Dermis blood vessel endothelial cell (primary cell): ENCODE measurements at places on chromosomes 6 and 20. TPM values are rescaled to one million over a fixed set of nuclear protein-coding genes. Genes with fewer than 3 reads are reported as not detected.

DNA sequence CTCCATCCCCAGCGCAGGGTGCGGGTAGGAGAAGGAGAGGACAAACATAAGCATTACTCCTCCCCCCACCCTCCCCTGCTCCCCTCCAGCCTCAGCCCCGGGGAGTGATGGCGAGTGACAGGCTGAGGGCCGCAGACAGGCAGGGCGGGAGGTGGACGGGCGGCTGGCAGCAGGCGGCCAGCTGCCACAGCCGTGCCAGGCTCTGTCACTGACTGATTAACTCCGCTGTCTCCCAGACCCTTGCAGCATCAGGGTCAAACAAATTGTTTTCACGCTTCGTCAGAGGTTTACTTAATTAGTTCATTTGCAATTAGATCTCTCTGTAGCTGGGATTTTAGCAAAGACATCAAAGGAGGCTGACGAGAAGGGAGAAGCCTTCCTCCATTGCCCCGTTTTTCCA is 41.9 kb downstream of the FOXP4 start:
- DNase-seq: no peak

GRCh38 chr6:7078856-7079255 is 28.9 kb upstream of the RREB1 start:
- DNase-seq: no peak

DNA sequence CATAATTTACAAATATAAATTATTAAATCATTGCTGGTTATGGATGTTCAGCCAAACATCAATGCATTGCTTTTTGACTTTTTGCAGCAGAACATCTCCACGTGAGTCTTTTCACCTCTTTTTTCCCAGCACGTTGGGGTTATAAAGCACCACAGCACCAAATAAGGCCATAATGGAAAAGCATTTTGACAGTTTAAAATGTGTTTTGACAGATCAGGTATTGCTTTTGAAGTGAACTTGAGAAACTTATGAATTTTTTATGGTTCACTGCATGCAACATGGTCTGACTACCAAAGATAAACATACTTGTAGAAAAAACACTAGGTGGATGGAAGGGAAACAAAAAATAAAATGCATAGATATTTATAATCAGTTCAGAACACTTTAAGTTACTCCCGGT is 622.4 kb downstream of the HTR1B start:
- no peak for DNase-seq

- DNase-seq: no peak
Observed at GRCh38 chr6:131387562-131388447, 185.2 kb upstream of the ARG1 start.

DNA sequence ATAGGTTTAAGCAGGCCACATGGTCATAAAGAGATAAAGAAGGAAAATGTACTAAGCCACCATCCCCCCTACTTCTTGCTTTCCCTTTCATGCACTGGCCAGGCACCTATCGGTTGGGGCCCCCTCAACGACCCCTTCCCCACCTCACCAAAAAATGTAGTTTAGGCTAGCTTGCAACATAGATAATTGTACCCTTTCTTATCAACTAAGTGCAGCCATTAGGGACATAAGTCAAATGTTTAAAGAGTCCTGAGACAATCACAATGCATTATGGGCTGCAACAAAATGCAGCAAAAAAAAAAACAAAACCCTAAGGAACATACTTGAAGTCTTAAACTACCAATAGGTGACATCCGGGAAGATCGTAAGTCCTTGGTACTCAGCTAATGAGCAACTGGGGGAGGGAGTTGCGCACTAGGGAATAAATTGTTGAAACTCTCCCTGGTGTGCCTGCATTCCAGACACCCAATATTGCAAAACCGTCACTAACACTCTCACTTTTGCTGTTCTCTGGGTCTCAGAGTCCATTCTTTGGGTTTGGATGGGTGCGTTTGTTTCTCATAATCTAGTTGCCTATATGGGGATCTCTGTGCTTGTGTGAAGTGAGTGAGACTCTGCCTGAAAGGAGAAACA is 12.4 kb upstream of the HLA-G start:
- no peak for DNase-seq

GRCh38 chr20:45983279-45983743 is 11.3 kb upstream of the ZNF335 start:
- no peak for DNase-seq

GRCh38 chr20:532530-532929 is 11.1 kb downstream of the CSNK2A1 start:
- DNase-seq: no peak

GRCh38 chr6:164744301-164744700 is 565.1 kb downstream of the C6orf118 start:
- DNase-seq: no peak

GRCh38 chr20:35344354-35344837 is 52.2 kb upstream of the FAM83C start:
- peak; percentile 83 for DNase-seq

DNA sequence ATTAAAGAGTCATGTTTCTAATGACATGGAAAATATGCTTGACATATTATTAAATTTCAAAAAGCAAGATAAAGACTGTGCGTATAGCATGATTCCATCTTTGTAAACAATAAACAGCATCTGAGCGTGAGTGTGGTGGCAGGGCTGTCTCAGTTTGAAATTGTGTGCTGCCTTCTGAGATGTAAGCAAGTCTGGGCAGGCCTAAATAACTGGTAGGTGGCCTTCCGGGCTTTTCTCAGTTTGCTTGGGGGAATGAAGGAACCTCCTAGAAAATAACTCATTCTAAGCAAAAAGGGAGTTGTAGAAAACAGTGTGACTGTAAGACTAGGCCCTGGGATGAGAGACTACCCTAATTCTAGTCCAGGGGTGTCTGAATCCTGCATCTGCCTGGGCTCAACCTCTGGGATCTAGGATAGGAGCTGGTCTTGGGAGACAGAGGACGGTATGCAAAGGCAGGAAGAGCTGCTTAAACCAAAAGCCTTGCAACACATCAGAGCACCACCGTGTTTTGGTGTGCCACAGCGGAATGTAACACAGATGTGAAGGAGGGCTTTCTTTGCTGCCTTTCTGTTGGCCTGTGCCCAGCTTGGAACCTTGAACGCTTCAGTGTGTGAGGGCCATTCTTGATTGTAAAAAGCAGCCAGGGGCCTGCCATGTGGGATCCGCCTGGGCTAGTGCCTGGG is 63.5 kb upstream of the L3MBTL3 start:
- DNase-seq: no peak

DNA sequence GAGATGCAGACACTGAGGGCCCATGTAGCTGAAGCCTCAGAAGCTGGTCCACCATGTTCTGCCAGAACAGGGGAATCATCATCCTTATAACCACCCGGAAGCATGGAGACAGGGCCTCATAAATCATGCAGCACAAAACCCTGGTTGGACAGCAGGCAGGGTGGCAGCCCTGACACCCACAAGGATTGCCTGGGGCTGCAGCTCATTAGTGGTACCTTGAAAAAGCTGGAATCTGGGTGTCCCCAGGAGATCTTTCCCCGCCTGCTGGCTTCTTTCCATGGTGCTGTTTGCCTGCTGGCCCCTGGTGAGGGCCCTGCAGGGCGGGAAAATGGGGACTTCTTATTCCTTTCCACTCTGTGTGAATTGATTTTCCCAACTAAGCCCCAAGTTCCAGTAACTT is 50.6 kb upstream of the GGTLC1 start:
- no peak for DNase-seq

DNA sequence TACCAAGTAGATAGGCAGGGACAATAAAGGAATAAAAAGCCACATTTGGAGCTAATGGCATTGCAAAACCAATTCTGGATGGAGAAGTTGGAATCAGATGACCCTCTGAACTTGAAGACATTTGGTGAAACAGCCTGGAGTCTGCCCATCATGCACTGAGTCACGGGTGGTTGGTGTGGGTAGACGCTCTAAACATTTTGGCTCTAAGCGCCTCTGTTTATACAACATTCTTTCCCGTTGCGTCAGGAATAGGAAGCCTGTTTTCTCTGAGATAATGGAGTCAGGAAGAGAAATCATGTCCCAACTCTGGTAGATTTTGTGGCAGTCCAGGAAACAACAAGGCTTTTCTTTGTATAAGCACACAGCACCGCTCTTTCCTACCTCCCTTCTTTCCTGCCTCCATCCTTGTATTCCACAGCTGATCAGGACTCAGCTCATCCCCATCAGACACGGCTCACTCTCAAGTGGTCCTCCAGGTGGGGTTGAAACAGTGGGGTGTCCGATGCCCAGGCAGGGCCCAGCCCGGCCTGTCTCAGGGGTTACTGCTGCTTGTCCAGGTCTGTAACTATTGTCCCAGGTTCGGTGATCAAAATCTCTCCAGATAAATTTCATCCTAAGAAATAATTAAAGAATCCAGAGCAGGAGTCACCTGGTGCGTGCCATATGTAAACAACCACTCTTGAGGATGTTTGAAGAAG is 12.1 kb upstream of the RAMACL start:
- DNase-seq: peak; percentile 98

GRCh38 chr6:7777074-7777473 is 51.2 kb downstream of the BMP6 start:
- peak; percentile 29 for DNase-seq

- no peak for DNase-seq
Observed at GRCh38 chr20:19344341-19344740, 131.9 kb downstream of the SLC24A3 start.

DNA sequence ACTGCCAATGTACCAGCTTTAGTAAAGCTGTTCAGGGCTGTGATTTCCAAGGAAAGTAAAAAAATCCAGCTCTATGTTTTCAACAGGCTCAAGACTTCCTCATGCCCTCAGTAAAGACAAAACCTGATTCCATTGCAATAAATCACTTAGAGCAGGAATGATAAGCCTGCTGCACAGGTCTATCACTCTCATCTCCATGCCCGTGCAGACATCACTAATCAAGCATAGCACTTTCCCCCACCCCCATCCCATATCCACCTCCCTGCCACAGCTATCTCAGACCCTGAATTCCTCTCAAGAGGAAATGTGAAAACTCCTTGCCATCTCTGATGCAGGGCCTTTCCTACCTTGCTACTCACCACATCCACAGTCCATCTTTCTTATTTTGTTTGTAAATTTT is 554.9 kb downstream of the MAFB start:
- DNase-seq: no peak

The TFAP2C gene
- not detected in 2 replicates for total RNA-seq

The MAS1 gene
- not detected in 2 replicates for total RNA-seq

The C20orf202 gene
- not detected in 2 replicates for total RNA-seq

The VEGFA gene
- 5.8 and 10.9 TPM in 2 replicates for total RNA-seq

The BMP5 gene
- not detected in 2 replicates for total RNA-seq

The SAPCD1 gene
- 1.4 and 2.4 TPM in 2 replicates for total RNA-seq
